Dermis blood vessel endothelial cell (primary cell): ENCODE measurements at places on chromosomes 6 and 20.

GRCh38 chr20:6802227-6802626 is 34.7 kb downstream of the BMP2 start:
- no peak for DNase-seq

DNA sequence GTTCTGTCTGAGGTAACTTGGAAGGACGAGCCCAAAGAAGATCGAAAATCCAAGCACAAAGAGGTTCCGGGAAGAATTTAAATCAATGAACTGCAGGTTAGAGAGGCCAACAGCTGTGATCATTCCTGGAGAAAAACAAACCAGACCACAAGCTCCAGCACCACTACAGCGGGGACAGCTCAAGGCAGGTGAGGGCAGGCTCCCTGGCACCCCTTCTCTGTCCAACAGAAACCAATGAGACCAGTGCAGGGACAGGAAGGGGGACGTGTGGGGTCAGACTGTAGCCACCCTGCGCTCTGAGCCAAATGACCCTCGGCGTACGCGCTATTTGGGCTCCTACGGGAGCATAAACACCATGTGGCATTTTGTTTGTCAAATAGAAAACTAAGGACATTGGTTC is 139.3 kb downstream of the SLC23A2 start:
- DNase-seq: no peak

DNA sequence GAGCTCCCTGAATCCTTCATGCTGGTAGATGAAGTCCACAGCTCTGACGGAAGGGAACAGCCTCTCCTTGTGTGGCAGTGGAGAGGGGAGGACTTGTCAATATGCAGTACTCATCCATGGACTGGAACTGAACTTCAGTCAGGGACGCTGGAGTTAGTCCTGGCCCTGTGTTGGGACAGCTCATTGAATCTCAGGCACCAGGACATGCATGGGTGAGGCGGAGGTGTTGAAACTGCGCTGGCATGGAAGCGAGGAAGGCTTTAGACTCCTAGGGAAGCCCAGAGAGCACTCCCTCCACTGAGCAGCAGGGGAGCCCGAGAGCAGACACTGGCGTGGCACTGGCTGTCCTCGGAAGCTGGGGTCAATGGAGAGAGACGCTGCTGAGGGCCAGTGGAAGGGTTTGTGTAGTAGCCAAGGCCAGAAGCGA is 161.3 kb upstream of the GGTLC1 start:
- DNase-seq: peak; percentile 34

- DNase-seq: no peak
These were observed 476.6 kb upstream of the MARCKS start for GRCh38 chr6:113380591-113380990.

DNA sequence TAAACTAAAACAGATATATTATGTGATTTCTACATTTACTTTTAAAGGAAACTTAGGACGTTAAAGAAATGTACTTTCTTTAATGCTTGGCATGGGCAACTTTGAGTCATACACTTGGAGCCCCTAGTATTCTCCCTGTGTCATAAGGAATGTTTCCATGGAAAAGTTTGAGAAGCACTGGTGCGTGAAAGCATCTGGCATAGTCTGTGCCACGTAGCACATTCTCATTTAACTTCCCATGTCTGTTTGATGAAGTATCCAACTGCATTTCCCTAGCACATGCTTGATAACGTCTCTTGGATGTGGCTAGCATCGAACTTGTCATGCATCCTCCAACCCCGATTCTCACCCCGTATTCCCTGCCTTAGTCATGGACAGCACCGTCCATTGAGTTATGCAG is 172.0 kb downstream of the TBC1D7 start:
- DNase-seq: no peak

GRCh38 chr6:63529498-63529897 is 42.8 kb upstream of the LOC128125822 start:
- no peak for DNase-seq

DNA sequence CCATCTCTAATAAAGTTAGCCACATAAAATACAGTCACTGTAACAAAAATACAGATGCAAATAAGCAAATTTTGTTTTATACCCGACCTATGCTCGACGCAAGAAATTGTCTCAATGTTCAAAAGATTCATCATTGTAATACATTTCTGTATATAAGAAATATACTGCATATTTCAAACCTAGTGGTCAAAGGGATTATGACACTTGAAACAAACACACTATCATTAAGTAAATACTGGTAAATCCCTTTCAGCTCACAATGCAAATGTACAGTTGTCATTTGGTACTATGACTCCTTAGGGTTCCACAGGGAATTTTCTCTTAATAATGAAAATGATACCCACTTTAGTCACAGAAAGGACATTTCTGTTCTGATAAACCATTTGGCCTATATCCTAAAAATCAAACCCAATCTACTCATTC is 2.2 kb downstream of the HIVEP2 start:
- peak; percentile 72 for DNase-seq

GRCh38 chr20:44714701-44715498 is at the start of gene CCN5:
CCN5 (plus strand) TSS chr20:44715369; CDS start chr20:44715391, 22 bp downstream.
- peak; percentile 64 for DNase-seq

DNA sequence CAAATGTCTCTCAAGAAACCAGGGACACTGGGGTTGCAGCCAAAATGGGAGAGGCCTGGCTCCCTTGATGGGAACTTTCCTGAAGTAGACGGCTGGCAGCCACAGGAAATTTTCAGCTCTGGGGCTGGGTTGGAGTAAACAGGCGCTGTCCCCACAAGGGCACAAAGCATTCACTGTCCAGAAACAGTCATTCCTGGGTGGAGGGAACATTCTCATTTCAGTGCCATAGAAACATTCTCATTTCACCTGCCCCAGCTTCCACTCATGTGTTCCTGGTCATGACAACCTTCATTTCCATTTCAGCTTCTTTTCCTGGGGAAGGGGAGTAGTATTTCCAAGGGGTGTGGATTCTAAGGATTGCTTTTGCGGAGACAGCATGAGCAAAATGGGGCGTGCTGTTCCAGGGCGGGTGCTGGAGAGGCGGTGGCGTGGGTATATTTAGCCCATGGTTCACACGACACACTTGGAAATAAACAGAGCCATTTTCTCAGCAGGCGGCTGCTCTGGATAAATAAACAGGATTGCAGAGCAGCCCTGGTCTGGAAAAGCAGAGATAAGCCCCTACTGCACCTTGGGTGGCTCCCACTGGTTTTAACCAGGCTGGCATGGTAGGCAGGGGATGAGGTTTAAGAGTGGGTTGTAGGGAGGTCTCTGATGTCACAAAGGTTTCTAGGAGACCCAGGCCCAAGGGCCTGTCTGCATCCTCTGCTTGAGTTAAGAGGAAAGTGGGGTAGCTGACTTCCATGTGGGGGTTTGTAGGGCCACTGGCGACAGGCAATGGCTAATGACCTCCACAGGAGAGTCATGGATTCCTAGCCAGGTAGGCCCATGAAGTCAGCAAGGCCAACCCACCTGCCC is 32.9 kb downstream of the COX4I2 start:
- DNase-seq: no peak

- no peak for DNase-seq
These were observed 5.3 kb downstream of the RNF114 start for GRCh38 chr20:49941456-49941855.

- DNase-seq: peak; percentile 88
These were observed 17.6 kb upstream of the EIF2S2 start for GRCh38 chr20:34129518-34130162.

- no peak for DNase-seq
These were observed 40.1 kb upstream of the GMDS start for GRCh38 chr6:2285510-2285909.

GRCh38 chr6:31203345-31203979 is 33.0 kb upstream of the POU5F1 start:
- peak; percentile 61 for DNase-seq

DNA sequence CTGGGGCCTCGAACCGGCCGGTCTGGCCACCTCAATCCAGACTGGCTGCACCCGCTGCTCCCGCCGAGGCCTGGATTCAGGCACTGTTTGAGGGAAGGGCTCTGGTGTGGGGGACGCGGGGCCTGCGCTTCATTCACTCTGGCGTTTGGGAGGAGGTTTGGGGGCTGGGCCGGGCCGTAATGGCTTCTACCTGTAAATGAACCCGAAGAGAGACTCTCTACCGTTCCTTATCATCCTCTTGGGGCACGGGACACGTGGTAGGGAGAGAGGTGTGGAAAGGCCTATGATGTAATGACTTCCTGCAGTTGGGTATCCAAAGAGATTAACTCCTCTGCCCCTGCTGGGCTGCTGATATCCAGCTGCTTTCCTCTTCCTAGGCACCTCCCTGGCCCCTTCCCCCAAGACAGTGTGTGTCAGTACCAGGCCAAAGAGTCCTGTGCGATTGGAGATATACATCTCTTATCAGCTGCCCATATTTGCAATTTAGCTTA is 1.8 kb downstream of the FOXO3 start:
- DNase-seq: peak; percentile 77

DNA sequence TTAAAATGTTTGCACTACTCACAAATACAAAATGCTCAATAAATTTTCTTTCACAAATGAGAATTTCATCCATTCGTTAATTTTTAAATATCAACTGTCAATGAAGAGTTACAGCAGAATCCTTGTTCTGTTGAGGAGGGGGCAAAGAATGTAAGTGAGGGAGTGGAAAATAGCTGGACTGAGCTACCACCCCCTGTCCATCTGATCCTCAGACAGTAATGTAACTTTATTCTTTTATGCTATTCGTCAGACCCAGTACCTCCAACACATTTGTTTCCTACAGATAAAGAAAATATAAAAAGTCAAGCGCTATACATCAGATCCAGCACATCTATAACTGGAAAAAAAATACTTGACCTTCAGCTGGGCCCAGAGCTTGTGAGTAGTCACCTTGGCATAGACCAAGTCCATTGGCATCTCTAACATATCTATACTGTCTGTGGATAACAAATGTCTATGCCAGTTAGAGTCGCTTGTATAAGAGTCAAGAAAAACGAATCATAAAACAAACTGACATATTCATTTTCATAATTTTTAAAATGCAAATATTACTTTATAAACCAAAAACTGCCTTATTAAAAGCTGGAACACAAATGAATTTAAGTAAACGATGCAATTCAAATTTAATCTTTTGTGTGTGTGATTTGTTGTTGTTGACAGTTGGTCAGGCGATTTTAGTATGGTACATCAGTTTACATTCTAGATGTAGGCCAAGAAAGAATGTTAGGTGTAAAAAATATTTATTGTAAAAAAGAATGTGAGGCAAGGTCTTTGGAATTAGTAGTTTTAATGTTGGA is 57.2 kb upstream of the HFE start:
- DNase-seq: no peak

GRCh38 chr6:114897536-114897935 is 554.7 kb upstream of the HS3ST5 start:
- DNase-seq: no peak

DNA sequence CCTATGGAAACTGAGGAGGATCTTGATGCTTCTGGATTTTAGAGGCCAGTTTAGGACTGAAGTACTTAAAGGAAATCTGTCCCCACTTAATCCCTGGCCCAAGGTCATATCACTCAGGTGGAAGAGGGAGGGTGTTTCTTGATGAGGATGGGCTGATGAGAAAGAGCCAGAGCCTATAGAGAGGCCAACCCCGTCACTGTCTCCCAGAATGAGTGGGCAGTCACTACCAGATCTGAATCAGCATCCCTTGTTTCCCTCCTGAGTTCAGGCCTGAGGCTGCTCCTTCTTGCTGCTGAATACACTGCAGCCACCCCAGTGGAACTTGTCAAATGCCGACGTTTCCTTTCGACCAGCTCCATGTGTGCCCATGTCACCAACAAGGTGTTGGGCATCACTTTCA is 14.8 kb downstream of the ARMC12 start:
- DNase-seq: no peak

- DNase-seq: no peak
These were observed 77.6 kb upstream of the PMEPA1 start for GRCh38 chr20:57787151-57787989.

GRCh38 chr20:61659994-61660346 is 405.7 kb downstream of the TAF4 start:
- no peak for DNase-seq

- no peak for DNase-seq
These were observed 34.7 kb downstream of the RIPOR2 start for GRCh38 chr6:24900917-24901697.

GRCh38 chr20:36277546-36277945 is 28.6 kb upstream of the DLGAP4 start:
- no peak for DNase-seq

DNA sequence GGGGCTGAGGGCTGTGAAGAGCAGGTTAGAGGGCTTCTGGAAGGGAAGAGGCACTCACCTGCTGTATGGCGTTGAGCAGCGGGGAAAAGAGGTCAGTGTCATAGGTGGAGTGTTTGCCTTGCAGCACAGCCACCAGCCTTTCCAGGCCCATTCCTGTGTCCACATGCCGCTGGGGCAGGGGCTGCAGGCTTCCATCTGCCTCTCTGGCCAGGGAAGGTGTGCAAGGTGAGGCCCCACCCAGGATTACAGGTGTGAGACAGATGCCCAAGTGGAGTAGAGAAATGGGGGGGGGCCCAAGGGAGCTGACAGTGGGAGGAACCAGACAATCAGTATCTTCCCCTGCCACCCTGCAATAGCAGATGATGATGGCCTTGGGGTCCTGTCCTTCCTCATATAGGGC is 2.9 kb downstream of the AARS2 start:
- no peak for DNase-seq

GRCh38 chr6:124742971-124743370 is 219.3 kb upstream of the RNF217 start:
- no peak for DNase-seq

DNA sequence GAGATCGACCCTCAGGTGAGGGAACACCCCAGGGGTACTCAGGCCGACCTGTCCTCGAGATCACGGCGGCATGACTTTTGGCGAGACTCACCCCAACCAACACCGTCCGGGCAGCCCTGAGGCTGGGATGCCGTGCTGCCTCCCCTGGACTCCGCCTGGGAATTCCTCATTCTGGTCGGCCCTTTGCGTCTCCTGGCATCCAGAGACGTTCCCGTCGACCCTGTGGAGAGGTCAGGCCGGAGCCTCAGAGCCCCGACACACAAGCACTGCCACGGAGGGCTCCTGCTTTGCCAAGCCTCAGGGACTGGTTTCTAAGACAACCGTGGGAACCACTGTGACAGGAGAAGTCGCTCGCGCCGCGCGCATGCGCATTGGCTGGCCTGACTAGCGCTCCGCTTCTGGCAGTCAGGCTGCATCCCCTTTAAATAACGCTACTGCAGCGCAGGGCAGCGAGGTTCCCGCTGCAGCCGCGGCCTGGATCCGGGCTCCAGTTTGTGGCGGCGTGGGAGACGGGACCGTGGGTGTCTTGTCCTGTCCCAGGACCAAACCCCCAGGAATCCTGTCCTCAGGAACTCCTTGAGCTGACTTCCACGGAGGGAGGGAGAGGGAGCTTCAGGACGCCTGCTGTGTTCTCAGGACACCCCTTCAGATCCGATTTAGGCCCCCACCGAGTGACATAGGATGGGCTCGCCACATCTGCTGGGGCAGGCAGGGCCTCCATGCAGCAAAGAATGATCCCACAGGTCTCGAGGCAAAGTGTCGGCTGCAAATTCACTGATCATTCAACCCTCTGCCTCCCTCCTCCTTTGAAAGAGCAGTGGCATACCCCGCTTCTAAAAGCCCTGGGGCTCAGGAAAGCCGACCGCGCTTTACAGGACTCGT is 163.2 kb upstream of the ZNF337 start:
- DNase-seq: peak; percentile 67

GRCh38 chr6:19554356-19555225 is 282.6 kb upstream of the ID4 start:
- no peak for DNase-seq

DNA sequence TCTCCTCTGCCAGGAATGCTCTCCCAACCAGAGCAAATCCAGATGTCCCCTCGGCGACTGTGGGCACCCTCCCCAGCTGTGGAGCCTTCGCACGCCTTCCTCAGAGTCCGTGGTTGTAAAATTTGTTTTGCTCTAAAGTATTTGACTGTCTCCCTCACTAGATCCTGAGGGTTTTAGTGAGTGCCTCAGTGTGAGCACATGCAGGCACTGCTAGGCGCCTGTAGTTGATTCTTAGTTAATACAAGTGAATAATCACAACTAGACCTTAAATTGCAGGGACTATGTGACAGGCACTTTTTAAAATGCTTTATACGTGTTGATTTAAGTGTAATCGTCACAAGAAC is 680 bp upstream of the MTCH1 start:
- no peak for DNase-seq
